ENCODE measurements at places on chromosomes 13 and 19.

DNA sequence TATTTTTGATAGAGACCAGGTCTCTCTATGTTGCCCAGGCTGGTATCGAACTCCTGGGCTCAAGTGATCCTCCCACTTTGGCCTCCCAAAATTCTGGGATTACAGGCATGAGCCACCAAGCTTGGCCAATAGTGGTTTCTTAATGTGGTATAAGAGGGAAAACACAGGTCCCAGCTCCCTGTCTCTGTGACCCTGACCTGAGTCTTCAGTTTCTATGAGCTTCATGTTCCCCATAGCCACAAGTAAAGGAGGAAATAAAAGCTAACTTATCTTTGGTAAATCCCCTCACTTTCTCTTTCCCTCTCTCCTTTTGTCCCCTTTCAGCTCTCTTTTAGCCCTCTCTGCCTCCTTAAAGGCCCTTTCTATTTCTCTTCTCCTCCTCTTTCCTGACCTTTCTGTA lies 50.3 kb downstream of the ABCC4 start:
- no peak overlapping the region for H3K27ac ChIP-seq
- no peak for DNase-seq
- no peaks in the 10 kb centered on the region for H3K27me3 ChIP-seq
- no peaks in the 10 kb centered on the region for H3K4me1 ChIP-seq

GRCh38 chr19:7926727-7927604 lies 1.0 kb upstream of the CTXN1 start:
- H3K4me1 ChIP-seq, result peaks cover 44% of the 10 kb centered on the region
- peaks cover 26% of the 10 kb centered on the region for H3K36me3 ChIP-seq
- peak overlapping the region; percentile 64 for H3K4me3 ChIP-seq
- H3K27ac ChIP-seq, result no peak overlapping the region
- H3K27me3 ChIP-seq, result no peaks in the 10 kb centered on the region
- no peak for DNase-seq

DNA sequence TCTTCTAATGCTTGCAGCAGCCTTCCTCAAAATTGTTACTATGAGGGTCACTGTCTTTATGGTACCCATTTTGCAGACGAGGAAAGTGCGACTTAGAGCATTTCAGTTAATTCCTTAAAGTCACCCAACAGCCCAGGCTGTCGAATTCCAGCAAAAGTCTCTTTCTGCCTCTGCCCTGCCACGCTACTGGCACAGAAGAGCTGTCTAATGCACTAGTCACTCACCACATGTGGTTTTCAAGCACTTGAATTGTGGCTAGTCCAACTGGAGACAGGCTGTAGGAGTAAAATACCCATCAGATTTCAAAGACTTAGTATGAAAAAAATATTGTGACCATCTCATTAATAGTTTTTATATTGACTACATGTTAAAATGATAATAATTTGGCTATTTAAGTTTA lies 1.7 kb downstream of the FPR1 start:
- H3K4me3 ChIP-seq, result peak overlapping the region; percentile 17
- no peaks in the 10 kb centered on the region for H3K4me1 ChIP-seq
- no peaks in the 10 kb centered on the region for H3K27me3 ChIP-seq
- H3K36me3 ChIP-seq, result no peaks in the 10 kb centered on the region
- DNase-seq, result no peak
- H3K27ac ChIP-seq, result no peak overlapping the region

DNA sequence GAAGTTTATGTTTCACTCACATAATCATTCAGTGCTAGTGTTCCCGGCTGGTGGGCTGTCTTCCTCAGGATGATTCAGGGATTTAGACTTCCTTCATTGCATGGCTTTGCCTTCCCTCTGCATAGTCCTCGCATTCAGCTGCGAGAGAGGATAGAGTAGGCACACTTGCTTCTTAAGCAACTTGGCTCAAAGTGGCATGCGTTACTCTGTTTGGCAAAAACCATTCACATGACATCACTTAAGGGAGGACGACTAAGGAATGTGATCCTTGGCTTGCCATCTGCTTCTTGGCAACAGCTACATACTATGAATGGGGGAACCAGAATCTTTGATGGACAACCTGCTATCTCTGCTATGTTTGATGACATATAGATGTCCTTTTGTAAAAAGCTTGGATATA lies 359.3 kb downstream of the TDRD3 start:
- no peaks in the 10 kb centered on the region for H3K36me3 ChIP-seq
- no peak overlapping the region for H3K4me3 ChIP-seq
- peaks cover 5% of the 10 kb centered on the region for H3K4me1 ChIP-seq
- no peak overlapping the region for H3K27ac ChIP-seq

- no peak for DNase-seq
- H3K27ac ChIP-seq, result no peak overlapping the region
- H3K4me3 ChIP-seq, result no peak overlapping the region
- H3K4me1 ChIP-seq, result no peaks in the 10 kb centered on the region
- H3K36me3 ChIP-seq, result no peaks in the 10 kb centered on the region
Measured at GRCh38 chr19:38488096-38488495, 54.6 kb downstream of the RYR1 start.

DNA sequence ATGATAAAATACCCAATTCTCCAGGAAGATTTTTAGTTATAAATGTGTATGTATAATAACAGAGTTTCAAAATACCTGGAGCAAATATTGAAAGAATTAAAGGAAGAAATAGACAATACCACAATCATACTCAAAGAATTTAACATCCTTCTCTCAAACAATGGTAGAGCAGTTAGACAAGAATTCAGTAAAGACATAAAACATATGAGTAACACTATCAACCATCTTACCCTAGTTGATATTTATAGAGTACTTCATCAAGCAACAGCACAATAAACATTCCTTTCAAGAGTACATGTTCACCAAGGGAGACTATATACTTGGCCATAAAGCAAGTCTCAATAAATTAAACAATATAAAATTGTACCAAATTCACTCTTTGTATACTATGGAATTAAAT lies 108.4 kb downstream of the DLEU7 start:
- DNase-seq, result no peak
- no peaks in the 10 kb centered on the region for H3K4me1 ChIP-seq
- no peak overlapping the region for H3K27ac ChIP-seq
- H3K36me3 ChIP-seq, result no peaks in the 10 kb centered on the region
- H3K4me3 ChIP-seq, result no peak overlapping the region
- H3K27me3 ChIP-seq, result no peaks in the 10 kb centered on the region

GRCh38 chr19:7238051-7238450 lies 56.2 kb downstream of the INSR start:
- H3K27me3 ChIP-seq, result no peaks in the 10 kb centered on the region
- H3K36me3 ChIP-seq, result no peaks in the 10 kb centered on the region
- H3K4me1 ChIP-seq, result peaks cover 12% of the 10 kb centered on the region
- H3K27ac ChIP-seq, result peak overlapping the region; percentile 18
- no peak for DNase-seq
- no peak overlapping the region for H3K4me3 ChIP-seq

- H3K4me1 ChIP-seq, result peaks cover 16% of the 10 kb centered on the region
- H3K27ac ChIP-seq, result no peak overlapping the region
- H3K4me3 ChIP-seq, result no peak overlapping the region
Measured at GRCh38 chr19:16301999-16302694, 22.5 kb upstream of the KLF2 start.

GRCh38 chr19:2084993-2085720 lies 11.0 kb downstream of the MOB3A start:
- H3K4me3 ChIP-seq, result peak overlapping the region; percentile 54
- peak overlapping the region; percentile 41 for H3K27ac ChIP-seq
- H3K4me1 ChIP-seq, result peaks cover 25% of the 10 kb centered on the region
- H3K36me3 ChIP-seq, result peaks cover 11% of the 10 kb centered on the region
- DNase-seq, result no peak
- no peaks in the 10 kb centered on the region for H3K27me3 ChIP-seq

DNA sequence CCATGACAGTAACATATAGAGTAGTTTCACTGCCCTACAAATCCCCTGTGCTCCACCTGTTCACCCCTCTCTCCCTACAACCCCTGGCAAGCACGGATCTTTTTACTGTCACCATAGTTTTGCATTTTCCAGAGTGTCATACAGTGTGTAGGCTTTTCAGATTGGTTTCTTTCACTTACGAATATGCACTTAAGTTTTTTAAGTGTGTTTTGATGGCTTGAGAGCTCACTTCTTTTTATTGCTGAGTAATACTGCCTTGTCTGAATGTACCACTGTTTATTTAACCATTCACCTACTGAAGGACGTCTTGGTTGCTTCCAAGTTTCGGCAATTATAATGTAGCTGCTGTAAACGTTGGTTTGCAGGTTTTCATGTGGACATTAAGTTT lies 175.1 kb downstream of the ITGBL1 start:
- peak overlapping the region; percentile 73 for H3K4me3 ChIP-seq
- H3K27me3 ChIP-seq, result no peaks in the 10 kb centered on the region
- peaks cover 16% of the 10 kb centered on the region for H3K4me1 ChIP-seq
- no peak for DNase-seq
- peak overlapping the region; percentile 70 for H3K27ac ChIP-seq

DNA sequence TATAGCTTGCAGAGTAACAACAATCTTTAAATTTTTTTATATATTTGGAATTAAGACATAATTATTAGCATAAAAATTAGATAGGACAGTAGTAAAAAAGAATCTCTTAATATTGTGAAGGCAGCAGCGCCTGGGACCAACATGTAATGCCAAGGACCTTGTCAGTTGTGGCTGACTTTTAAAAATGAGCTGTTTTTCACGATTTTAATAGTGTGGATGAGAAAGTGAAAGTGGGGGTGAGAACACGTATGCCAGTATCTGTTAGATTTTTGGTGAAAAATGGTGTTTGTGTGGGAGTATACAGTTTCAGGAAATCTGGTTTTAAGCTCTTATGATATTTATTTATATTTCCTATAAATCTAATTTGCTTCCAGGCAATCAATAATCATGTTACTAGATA lies 125.2 kb downstream of the LMO7 start:
- no peaks in the 10 kb centered on the region for H3K27me3 ChIP-seq
- H3K27ac ChIP-seq, result peak overlapping the region; percentile 86
- peak overlapping the region; percentile 63 for H3K4me3 ChIP-seq
- peaks cover 9% of the 10 kb centered on the region for H3K4me1 ChIP-seq
- DNase-seq, result no peak

DNA sequence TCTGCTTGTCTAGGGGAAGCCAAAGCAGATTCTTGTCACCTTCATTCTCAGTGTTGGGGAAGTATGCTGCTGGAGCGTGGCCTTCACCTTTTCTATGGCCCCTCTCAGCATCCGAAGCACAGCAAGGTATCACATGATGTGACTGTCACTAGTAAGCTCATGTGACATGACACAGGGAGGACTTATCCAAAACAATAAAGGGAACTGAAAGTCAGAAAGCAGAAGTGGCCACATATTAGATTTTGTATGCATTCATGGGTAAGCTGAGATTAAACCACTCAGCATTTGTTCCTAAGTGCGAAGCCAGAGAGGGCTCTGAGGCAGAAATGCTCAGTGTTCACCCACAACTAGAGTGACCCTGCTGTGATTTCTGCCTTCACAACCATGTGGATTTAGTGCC lies 72.8 kb upstream of the PCDH8 start:
- peaks cover 6% of the 10 kb centered on the region for H3K4me1 ChIP-seq
- no peak overlapping the region for H3K27ac ChIP-seq
- H3K4me3 ChIP-seq, result no peak overlapping the region
- no peaks in the 10 kb centered on the region for H3K27me3 ChIP-seq

- H3K36me3 ChIP-seq, result no peaks in the 10 kb centered on the region
- H3K4me1 ChIP-seq, result no peaks in the 10 kb centered on the region
- no peak overlapping the region for H3K27ac ChIP-seq
- no peak for DNase-seq
- H3K27me3 ChIP-seq, result no peaks in the 10 kb centered on the region
Measured at GRCh38 chr13:113666329-113666670, 719 bp upstream of the GRK1 start.

- no peak overlapping the region for H3K27ac ChIP-seq
- H3K4me1 ChIP-seq, result no peaks in the 10 kb centered on the region
- no peaks in the 10 kb centered on the region for H3K36me3 ChIP-seq
Measured at GRCh38 chr13:79581870-79582315, 100.9 kb downstream of the NDFIP2 start.

GRCh38 chr13:28707629-28708427 lies 10.9 kb downstream of the SLC46A3 start:
- H3K4me3 ChIP-seq, result no peak overlapping the region
- no peaks in the 10 kb centered on the region for H3K27me3 ChIP-seq
- no peak overlapping the region for H3K27ac ChIP-seq
- DNase-seq, result no peak
- H3K36me3 ChIP-seq, result peaks cover 9% of the 10 kb centered on the region

DNA sequence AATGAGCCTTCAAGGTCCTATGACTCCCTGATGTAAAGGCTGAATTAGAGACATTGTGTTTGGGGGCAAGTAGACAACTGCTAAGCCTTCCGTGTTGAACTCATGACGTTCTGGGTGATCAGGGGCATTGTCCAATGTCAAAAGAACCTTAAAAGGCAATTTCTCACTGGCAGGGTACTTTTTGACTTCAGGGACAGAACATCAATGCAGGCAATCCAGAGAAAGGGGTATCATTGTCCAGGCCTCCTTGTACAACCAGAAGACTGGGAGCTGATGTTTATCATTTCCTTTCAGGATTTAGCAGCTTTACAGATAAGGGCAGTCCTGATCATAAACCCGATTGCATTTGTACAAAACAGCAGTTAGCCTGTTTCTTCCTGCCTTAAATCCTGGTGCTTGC lies 25.0 kb upstream of the SMAD9 start:
- H3K36me3 ChIP-seq, result peaks cover 4% of the 10 kb centered on the region
- H3K4me3 ChIP-seq, result no peak overlapping the region
- no peaks in the 10 kb centered on the region for H3K27me3 ChIP-seq
- no peak overlapping the region for H3K27ac ChIP-seq
- H3K4me1 ChIP-seq, result no peaks in the 10 kb centered on the region

DNA sequence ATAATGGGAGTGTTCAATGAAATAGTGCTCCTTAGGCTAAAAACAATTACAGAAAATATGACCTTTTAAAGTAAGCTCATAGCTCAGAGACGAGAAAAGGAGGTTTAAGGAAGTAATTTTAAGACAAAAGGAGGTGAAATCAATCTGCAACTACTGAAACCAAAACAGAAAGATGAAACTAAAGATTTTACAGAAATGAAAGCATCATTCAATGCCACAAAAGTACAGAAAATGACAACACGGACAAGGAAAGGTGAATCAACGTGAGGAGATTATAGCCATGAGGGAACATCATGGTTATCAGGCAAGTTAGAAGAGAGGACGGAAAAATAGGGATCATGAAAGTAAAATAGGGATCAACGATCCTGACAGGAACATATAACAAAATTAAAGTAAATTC lies 745.2 kb downstream of the PCDH17 start:
- H3K4me1 ChIP-seq, result no peaks in the 10 kb centered on the region
- H3K36me3 ChIP-seq, result no peaks in the 10 kb centered on the region
- no peak for DNase-seq
- H3K27ac ChIP-seq, result no peak overlapping the region
- H3K4me3 ChIP-seq, result no peak overlapping the region

- H3K4me1 ChIP-seq, result peaks cover 2% of the 10 kb centered on the region
- no peak for DNase-seq
- no peak overlapping the region for H3K27ac ChIP-seq
- no peaks in the 10 kb centered on the region for H3K27me3 ChIP-seq
Measured at GRCh38 chr19:40583283-40583682, 6.6 kb downstream of the SHKBP1 start.

DNA sequence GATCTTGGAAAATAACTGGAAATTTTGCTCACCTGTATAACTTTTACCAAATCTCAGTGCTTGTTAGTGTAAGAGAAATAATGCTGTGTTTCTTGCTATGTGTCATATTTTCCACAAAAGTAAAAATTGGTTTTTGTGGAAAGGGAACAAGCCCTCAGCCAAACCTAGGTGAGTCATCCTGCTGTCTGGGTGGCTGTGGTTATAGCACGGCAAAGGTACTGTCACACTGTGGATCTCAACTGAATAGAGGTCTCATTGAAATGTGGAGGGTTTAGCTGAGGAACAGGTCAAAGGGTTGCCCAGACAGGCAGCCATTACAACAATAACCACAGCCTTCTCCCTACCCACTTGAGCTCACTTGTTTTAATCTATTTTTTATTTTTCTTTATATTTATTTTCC lies 338.8 kb upstream of the DACH1 start:
- no peak overlapping the region for H3K27ac ChIP-seq
- no peaks in the 10 kb centered on the region for H3K4me1 ChIP-seq
- DNase-seq, result no peak
- no peak overlapping the region for H3K4me3 ChIP-seq
